Fibroblast of skin of scalp (primary cell): ENCODE measurements at places on chromosomes 11 and 22.
A peak's percentile ranks its signal among the peaks of the same experiment; 100 is the strongest.

GRCh38 chr11:63942803-63943202, 4.0 kb downstream of the NAA40 start:
- no peak for DNase-seq

DNA sequence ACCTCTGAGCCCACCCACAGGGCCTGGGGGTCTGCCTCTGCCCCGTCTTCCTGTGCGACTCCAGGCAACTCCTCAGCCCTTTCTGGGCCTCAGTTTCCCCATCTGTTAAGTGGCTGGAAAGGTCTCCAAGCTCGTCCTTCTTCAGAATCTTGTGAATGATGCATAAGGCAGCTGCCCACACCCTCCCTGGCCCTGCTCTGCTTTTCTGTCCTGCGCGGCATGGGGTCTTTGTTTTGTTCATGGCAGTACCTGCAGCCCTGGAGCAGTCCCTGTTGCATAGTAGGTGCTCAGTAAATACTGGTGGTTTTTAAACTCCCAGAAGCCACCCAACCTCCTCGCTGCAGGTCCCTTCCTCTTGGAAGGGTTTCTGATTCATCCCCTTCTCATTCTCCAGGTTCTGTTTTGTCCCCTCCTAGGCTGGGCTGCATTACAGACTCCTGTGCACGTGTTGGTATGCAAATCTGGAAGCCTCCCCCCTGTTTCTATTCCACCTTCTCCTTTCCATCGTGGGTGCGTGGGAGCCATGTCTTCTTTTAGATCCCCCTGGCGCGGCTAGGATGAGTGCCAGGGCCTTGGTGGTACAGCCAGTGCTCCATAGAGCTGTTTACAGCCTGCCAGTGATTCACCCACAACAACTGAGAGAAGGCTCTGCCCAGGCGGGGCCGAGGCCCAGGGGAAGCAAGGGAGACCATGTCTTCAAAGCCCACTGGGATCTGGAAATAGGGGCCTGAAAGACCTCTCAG, 19.3 kb upstream of the SYT7 start:
- DNase-seq: no peak

GRCh38 chr11:128803449-128804245, 63.4 kb downstream of the KCNJ1 start:
- no peak for DNase-seq

- peak; percentile 66 for DNase-seq
These were observed 8.9 kb downstream of the SCGB1A1 start for GRCh38 chr11:62427630-62428233.

DNA sequence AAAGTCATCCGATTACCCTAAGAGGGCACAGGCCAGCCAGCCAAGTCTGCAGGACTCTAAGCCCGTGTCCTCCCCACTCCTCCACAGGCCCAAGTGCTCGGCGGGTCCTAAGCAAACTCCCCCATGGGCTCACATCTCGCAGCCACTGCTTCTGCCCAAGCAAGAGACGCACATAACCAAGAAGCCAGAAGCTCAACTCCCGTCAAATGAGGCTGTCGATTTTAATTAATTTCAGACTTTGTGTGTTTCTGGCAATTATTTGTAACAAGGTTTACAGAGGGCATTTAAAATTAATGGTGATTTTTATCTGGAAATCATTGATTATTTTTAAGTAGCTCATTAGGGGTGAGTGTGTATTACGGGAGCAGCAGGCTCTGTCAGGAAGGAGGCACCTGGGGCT, 27.4 kb downstream of the PHF21B start:
- DNase-seq: no peak

DNA sequence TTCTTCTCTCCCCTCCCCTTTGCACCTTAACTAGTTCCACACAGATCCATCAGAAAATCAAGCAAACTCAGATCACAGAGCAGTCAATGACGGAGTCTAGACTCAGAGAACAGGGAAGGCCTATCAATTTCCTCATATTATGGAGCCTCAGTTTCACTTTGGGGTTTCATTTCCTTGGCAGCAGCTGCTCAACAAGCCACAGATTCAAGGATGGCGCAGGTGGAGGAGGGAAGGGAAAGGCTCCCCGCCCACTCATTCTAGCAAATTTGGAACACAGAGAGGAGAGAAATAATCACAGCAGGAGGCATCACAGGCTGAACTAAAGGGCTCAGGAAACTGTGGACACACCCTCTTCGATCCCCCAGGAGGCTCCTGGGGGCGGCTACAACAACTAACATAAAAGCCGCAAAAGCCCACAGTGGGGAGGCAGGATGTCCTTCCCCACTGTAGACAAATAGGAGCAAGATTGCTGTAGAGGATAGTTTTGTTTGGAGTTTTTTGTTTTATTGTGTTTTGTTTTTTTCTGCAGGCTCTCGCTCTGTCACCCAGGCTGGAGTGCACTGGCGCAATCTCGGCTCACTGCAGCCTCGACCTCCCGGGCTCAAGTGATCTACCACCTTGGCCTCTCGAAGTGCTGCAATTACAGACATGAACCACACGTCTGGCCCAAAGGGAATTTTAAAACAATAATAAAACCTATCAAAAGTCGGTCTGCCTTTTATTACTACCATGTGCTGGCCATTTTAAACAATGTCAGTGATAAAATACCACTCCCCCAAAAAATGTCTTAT, 3.4 kb downstream of the PLAAT3 start:
- peak; percentile 37 for DNase-seq

DNA sequence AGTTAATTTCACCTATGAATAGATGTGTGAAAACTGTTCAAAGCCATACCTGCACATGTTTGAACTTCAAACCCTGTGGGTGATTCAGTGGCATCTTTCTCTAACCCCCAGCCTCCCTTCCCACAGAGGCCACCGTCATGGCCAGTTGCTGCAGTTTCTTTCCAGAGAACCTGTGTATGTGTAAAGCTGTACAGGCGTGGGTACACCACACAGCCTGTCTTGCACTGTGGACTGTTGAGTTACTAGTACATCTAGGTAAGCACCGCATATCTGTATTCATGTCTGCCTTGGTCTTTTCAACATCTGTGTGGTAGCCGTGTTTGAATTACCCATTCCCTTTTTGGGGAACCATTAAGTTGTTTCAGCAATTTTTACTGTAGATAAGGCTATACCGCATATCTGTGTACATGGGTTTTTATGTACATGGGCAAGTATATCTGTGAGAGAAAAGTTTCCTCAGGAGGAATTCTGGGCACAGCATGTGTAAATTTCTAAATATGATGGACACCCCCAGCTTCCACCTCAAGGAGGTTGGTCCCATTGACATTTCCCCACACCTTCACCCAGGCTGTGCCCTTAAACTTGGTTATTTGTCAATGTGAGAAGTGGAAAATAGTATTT, 13.9 kb downstream of the NEAT1 start:
- no peak for DNase-seq

GRCh38 chr22:28442264-28442710, 237.4 kb downstream of the TTC28 start:
- peak; percentile 84 for DNase-seq

- DNase-seq: no peak
These were observed 12.9 kb downstream of the DTX4 start for GRCh38 chr11:59184691-59185339.

DNA sequence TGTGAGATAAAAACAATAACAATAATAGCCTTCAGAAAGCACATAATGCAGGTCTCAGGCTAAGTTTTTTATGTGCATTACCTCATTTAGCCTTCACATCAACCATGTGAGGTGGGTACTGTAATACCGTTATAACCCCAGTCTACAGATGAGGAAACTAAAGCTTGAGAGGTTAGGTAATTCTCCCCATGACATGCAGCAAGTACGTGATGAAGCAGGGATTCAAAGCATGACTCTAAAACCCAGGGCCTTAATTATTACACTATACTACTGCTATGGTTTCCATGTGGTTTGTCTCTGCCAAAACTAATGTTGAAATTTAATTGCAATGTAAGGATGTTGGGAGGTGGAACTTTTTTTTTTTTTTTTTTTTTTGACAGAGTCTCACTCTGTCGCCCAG, 37.7 kb upstream of the FDX1 start:
- no peak for DNase-seq
